ENCODE measurements at places on chromosomes 7 and 10.

GRCh38 chr10:56991591-56992069 is 630.6 kb upstream of the ZWINT start:
- no peak for DNase-seq

DNA sequence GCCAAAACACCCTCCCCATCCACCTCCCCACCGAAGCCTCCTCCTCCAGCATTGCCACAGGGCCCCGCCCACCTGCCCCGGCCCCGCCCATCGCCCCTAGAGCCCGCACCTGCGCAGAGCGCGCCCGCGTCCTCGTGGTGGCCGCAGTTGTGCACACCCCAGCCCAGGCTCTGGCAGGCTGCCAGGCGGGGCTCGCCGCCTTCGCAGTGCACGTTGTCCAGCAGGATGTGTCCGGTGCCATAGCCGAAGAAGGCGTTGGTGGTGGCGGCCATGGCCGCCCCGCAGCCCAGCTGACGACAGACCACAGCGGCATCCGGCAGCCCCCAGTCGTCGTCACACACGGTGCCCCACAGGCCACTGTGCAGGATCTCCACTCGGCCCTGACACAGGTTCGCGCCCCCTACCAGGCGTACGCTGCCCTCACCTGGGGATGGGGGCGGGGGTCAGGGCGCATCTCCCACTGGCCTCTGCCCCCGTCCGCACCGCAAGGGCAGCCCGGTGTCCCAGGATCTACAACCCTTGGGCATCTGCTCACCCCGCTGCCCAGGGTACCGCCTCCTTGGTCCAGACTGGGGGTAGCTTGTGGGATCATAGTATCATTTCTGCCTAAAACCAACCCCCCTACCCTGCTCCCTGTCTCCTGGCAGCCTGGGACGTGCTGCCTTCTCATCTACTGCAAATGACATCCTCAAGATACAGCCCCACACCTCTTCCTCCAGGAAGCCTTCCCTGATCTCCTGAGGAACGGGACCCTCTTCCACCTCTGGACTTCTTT is 11.9 kb downstream of the SSC4D start:
- DNase-seq: no peak

GRCh38 chr10:3217301-3217700 is 44.7 kb upstream of the PITRM1 start:
- no peak for DNase-seq

DNA sequence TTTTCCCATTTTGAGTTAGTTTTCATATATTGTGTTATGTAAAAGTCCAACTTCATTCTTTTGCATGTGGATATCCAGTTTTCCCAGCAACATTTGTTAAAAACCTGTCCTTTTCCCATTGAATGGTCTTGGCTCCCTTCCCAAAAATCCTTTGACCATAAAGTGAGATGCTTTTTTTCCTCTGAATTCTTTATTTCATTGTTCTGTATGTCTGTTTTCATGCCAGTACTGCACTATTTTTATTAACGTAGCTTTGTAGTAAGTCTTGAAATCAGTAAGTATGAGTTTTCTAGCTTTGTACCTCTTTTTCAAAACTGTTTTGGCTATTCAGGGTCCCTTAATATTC is 20.0 kb downstream of the C1GALT1 start:
- no peak for DNase-seq

DNA sequence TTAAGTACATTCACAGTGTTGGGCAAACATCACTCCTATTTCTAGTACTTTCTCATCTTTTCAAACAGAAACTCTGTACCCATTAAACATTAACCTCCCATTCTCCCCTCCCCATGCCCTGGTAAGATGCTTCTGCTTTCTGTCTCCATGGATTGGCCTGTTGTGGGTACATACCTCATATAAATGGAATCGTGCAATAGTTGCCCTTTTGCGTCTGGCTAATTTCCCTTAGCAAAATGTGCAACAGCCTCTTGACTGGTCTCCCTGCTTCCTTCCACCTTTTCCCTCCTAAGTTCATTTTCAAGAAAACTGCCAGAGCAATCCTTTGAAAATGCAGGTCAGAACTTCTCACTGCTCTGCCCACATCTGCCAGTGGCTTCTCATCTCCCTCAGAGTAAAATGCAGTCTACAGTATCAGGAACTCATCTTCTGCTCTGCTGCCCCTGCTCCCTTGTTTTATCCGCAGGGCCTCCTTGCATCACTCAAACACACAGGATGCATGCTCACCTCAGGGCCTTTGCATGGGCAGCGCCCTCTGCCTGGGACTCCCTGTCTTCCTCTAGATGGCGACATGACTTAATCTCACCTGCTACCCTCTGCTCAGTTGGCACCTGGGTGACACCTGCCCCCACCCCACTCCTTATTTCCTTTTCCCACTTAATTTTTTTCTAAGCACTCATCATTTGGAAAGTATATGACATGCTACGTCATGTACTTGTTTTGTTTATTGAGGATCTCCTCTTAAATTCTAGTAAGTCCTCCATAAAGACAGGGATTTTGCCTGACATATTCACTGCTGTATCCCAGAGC is 44.3 kb upstream of the ECHDC3 start:
- no peak for DNase-seq

- no peak for DNase-seq
Observed at GRCh38 chr10:131561897-131562296, 250.4 kb upstream of the TCERG1L start.

DNA sequence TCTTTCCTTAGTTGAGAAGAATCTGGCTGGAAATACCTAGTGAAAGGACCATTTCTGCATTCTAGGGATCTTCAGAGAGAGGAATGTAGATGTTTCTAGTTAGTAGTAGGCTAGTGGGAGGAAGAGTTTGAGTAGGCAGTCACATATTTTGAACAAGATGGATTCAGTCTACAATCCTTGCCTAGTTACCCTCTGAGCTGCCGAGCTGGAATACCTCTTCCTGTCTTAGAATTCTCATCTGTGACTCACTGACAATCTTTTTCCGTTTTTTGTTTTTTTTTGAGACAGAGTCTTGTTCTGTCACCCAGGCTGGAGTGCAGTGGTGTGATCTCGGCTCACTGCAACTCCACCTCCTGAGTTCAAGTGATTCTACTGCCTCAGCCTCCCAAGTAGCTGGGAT is 30.7 kb upstream of the PLPP4 start:
- no peak for DNase-seq

GRCh38 chr7:52752891-52753290 is 282.5 kb upstream of the POM121L12 start:
- no peak for DNase-seq

- no peak for DNase-seq
Observed at GRCh38 chr7:47582764-47583738, 1.1 kb upstream of the TNS3 start.

GRCh38 chr7:149194799-149195179 is 557 bp upstream of the ZNF282 start:
- no peak for DNase-seq

DNA sequence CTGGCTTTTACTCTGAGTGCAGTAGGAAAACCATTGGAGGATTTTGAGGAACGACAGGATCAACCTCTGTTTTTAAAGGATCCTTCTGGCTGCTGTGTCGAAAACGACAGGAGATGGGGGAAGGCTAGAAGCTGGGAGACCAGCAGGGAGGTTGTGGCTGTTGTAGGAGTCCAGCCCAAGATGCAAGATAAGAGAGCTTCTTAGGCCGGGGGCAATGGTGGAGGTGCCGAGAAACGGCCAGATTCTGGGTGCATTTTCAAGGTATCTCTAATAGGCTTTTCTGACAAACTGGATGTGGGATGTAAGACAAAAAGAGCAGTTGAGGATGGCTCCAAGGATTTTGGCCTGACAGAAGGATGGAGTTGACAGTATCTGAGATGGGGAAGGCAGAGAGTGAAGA is 10.3 kb upstream of the PVRIG start:
- no peak for DNase-seq

GRCh38 chr10:1153251-1153763 is 97.1 kb downstream of the WDR37 start:
- no peak for DNase-seq

GRCh38 chr7:35970458-35970857 is 169.6 kb downstream of the SEPTIN7 start:
- no peak for DNase-seq

- no peak for DNase-seq
Observed at GRCh38 chr10:85741626-85742300, 624.8 kb downstream of the GRID1 start.

GRCh38 chr7:155431711-155432110 is 26.2 kb upstream of the EN2 start:
- DNase-seq: no peak

DNA sequence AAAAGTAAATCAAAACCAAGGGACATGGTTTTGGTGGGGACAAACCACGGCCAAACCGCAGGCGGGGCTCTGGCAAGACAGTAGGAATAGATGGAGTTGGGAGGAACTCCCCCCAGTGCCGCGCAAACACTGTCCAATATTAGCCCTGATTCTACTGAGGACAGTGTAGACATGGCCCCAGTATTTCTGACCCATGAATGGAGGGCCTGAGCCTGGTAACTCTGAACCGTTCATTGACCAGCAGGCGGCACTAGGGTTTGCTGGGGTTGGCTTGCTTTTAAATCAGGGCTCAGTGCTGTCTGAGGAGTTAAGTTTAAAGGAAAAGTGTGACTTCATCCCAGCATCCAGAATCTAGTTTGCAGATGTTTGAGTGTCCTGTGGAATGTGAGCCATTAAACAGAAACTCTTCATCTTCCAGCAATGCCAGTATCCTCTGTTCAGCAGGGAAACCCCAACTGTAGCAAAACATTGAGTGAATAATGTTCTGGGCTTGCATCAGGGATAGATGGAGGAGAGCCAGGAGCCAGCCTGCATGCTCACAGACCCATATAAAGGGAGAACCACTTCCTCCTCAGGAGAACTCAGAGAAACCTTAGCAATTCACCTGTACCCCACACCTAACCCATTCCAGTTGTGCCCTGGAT is 147.4 kb upstream of the PRSS58 start:
- DNase-seq: no peak

Data from AML-193 (cell line).